ENCODE measurements at places on chromosomes 7 and 10.
A peak's percentile ranks its signal among the peaks of the same experiment; 100 is the strongest.

DNA sequence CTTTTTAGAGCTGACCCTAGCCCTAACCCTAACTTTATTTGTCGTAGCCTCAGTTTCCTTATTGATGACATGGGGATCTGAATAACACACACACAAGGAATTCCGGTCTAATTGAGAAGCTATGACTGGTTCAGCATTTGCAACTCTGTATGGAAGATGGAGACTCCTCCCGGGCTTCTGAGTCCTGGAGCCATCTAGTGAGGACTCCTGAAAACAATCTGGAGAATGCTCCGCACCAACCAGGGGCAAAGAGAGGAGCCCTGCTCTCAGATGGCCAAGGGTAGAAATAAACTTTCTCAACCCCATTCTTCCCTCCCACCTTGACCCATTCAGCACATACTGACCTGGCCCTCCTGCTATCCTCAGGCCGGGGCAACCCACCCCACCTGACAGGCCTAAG is 26.4 kb downstream of the MBL2 start:
- peak; percentile 27 for DNase-seq

DNA sequence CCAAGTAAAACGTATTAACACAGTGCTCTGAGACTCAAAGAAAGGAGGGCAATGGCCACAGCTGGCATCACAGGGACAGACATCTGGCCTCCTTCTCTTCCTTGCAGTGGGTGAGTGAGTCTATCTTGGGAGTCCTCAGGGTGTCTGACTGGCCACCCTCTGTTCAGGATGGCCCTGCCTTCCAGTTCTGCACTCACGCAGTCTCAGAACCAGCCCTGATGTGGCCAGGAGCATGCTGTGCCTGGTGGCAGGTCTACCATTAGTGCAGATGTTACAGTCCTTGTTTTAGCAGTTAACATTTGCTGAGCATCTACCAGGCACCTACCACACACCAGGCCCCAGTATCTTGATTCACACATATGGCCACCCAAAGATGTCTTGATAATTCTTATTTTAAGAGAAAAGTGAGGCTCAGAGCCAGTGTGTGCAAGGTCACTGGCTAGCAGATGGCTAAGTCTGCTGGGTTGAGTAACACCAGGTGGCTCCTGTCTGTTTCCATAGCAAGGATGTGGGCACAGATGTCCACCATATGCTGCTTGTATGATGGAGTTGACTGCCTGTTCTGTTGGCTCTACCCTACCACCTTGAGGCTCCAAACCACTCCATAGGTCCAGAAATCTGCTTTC is 23.2 kb upstream of the ARHGAP22 start:
- peak; percentile 76 for DNase-seq

- peak; percentile 52 for DNase-seq
Observed at GRCh38 chr7:85014936-85015660, 171.8 kb downstream of the SEMA3D start.

GRCh38 chr10:129442866-129443265 is 24.2 kb upstream of the MGMT start:
- DNase-seq = no peak

DNA sequence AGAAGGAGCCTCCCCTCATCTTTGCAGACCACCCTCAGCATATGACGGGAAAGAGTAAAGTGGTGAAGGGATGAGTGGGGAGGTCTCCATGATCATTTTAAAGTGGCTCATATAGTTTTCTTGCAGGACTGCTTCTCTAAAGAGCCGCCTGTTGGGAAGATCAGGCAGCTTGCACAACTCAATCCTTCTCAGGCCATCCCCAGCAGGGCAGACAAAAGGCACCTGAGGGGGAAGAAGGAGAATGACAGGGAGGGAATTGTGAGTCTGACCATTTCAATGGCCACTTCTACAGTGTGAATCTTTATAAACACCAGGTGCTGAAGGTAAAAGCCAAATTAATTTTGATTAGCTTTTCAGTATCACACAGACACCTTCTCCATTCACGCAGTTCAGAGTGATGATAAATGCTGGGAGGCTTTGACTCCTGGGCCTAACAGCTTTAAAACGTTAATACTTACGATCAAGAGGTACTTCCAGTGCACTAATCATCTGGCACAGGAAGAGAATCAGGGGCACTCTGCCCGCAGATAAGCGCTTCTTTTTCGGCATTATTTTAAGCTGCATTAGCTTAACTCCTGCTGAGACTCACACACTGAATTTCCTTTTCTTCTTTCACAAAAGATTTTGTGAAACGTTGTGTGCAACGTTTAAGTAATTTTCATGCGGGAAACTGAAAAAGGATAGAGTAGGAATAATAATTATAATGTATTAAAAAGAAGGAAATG is 109.5 kb upstream of the LAMB4 start:
- peak; percentile 86 for DNase-seq

DNA sequence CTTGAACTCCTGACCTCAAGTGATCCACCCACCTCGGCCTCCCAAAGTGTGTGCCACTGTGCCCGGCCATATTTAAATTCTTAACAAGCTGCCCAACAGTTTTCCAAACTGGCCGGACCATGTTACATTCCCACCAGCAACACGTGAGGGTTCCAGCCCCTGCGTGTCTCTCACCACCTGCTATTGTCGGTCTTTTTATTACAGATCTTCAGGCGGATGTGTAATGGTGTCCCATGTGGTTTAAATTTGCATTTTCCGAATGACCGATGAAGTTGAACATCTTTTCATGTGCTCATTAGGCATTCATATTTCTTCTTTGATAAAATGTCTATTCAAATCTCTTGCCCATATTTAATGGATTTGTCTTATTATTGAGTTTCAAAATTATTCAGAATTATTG is 11.5 kb downstream of the ELFN1 start:
- no peak for DNase-seq

DNA sequence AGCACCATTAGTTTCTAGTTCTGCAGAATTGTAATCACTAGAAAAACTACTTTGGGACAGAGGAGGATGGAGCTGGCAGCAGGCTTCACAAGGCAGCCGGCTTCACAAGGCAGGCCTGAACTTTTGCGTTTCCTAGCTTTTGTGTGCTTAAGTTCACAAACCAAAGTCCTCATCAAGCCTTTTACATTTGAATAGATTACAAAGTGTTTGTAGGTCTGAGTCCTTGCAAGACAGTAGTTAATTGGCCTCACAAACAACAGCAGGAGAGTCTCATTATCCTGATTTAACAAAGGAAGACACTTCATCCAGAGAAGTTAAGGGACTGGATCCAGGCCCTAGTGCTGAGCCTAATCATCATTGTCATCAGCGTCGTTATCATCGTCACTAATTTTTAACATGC is 147.8 kb upstream of the AUTS2 start:
- DNase-seq = no peak

GRCh38 chr10:86234107-86234506 is 132.5 kb downstream of the GRID1 start:
- DNase-seq = no peak

DNA sequence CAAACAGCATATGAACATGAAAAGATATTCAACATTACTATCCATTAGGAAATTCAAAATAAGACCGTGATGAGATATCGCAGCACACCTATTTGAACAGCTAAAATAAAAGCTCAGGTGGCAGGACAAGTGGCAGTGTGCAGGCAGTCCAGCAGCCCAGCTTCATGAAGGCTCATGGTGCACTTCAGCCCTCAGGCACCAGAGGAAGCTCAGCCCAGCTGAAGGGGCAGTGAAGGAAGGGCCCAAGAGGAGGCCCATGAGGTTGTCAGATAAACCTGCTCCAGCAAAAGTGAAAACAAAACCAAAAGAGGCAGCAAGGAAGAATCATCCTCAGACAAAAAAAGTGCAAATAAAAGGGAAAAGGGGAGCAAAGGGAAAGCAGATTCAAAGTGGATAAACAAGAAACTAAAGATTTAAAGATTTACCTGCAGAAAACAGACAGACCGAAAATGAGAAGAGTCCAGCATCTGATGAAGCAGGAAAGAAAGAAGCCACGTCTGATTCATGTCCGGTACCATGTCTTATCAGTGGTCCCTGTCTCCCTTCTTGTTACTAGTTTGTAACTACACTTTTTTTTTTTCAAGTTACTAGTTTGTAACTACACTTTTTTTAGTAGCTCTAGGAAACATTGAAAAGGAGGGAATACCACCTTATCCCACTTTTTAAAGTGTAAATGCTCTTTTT is 15.0 kb upstream of the FAM24B start:
- DNase-seq = no peak

- DNase-seq = no peak
Observed at GRCh38 chr10:35343739-35344138, 7.4 kb downstream of the CCNY start.

- no peak for DNase-seq
Observed at GRCh38 chr10:130398090-130398994, 262.2 kb downstream of the GLRX3 start.

DNA sequence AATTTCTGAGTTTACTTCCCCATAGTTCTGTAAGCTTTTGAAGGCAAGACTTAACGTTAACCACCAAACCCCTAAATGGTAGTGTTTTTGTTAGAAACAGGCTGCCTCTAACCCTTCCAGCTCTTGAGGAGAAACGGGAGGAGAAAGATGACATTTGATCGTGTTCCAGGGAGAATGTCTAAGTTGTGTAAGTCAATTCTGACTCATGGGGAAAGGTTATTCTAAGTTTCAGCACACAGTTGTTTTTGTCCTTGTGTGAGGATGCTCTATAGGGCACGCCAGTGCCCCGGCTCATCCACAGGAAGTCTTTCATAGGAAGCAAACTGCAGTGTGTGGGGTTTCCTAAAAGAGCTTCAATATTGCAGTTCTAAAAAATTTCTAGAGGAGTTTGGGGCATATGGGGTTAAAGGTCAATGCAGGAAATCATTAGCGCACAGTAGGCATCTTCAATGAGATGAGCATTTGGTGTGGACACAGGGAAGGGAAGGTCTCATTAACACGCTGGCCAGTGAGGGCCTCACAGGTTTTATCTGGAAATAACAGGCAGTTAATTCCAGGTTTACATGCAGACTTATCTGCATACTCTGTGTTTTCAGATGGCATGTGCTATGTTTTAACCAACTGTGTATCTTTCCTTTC is 638.2 kb upstream of the IGFBP3 start:
- no peak for DNase-seq

- no peak for DNase-seq
Observed at GRCh38 chr7:151195616-151196450, 8.8 kb upstream of the ASB10 start.

DNA sequence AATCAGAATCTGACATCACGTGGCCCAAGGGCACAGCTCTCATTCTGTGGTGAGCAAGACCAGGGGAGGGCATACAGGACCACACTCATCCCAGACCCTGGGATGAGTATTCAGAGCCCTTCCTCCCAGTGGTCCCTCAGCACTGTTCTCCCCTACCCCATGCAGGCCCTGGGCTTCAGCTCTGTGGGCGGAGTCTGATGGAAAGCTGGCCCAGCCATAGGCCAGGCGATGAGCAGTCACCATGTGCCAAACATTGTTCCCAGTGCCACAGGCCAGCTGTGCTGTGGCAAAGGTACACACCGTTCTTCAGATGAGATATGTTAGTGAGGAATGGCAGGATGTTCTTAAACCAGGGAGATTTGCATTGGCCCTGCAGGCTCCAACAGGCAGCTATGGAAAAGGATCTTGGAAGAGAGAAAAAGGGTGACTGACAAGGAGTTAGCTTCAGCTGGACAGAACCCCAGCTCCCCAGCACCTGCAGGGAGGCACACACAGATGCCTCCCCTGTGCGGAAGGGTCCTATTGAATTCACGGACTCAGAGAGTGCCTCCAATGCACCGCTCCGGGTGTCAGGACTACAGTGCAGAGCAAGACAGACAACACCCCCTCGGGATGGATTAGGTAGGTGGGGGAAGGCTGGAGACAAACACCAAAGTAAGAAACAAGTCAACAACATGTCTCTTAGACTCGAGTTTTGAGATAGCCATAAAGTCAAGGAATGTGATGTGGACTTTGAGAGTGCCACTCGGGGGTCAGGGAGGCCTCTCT is 596.0 kb upstream of the MGMT start:
- DNase-seq = no peak

- no peak for DNase-seq
Observed at GRCh38 chr10:129448086-129448485, 19.0 kb upstream of the MGMT start.

- DNase-seq = peak; percentile 61
Observed at GRCh38 chr10:58266826-58267712, 625 bp downstream of the IPMK start.

- no peak for DNase-seq
Observed at GRCh38 chr7:26385240-26385639, 93.6 kb downstream of the SNX10 start.

DNA sequence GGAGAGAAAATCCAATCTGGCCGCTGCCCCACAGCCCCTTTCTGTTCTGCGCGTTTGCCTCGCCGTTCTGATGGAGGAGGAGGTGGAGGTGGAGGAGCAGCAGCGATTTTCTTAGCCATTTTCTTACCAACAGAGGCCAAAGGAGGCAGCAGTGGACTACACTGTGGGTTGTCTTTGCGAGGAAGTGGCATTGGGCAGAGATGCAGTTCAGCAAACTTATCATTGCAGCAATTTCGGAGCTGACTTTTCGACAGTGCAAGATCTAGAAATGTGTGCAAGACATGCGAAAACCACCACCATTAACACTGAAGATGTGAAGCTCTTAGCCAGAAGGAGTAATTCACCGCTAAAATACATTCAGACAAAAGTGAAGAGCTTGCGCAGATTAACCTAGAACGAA is 1.9 kb upstream of the ARL4A start:
- peak; percentile 53 for DNase-seq

GRCh38 chr7:41826641-41827040 is 123.8 kb upstream of the INHBA start:
- no peak for DNase-seq

DNA sequence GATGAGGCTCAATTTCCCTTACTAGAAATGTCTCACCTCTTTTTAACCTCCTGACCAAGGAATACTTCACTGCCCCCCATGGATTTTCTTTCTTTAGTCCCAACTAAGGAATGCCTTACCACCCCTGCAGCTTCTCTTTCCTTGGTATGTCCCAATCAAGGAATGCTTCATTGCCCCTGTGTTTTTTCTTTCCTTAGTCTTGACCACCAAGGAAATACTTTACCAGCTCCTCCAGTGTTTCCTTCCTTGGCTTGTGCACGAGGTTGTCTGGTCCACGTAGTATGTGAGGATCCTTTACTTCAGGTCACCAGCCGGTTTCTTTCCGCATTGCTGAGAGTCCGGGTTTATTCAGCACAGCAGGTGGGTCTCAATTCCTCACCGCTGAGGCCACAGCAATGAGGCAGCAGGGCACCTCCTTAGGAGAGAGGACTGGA is 59.3 kb downstream of the CYP2C9 start:
- DNase-seq = no peak

DNA sequence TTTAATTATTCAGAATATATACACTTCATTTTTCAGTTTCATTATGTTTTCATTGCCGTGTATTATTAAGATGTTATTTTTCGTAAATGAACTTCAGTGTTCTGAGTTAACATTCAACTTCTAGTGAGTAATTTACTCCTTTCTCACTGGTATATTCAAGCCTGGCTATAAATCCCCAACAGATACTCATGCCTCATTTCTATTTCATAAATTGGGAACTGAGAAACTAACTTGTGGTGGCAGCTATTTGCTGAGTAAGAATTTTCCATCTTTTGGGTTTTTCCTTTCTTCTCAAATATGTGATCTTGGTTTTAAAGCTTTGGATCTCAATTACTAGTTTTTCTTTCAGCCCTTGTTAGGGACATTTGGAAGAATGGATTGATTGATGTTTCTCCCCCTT is 281.1 kb downstream of the CDK14 start:
- DNase-seq = no peak

Measured in NCI-H69 (cell line).